Right kidney (tissue), 9 donors: ENCODE measurements at places on chromosomes 1 and 21.
A peak's percentile ranks its signal among the peaks of the same experiment; 100 is the strongest.

DNA sequence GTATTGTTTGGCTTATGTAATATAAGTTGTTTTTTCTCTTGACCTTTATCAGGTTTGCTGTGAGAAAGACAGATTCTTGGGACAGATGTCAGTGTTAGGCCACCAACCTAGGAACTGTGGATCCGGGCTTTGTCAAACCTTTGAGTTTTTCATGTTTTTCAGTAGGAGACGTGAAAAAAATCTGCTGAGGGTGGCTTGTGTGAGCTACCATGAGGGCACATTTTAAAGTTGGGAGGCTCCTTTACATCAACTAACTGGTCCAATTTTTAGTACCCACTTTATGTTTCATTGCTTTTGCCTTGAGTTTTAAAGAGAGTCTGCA, 801 bp downstream of the RPS6KC1 start:
- no peak for DNase-seq

GRCh38 chr1:67803380-67804279, 29.6 kb downstream of the GNG12 start:
- no peak for DNase-seq

DNA sequence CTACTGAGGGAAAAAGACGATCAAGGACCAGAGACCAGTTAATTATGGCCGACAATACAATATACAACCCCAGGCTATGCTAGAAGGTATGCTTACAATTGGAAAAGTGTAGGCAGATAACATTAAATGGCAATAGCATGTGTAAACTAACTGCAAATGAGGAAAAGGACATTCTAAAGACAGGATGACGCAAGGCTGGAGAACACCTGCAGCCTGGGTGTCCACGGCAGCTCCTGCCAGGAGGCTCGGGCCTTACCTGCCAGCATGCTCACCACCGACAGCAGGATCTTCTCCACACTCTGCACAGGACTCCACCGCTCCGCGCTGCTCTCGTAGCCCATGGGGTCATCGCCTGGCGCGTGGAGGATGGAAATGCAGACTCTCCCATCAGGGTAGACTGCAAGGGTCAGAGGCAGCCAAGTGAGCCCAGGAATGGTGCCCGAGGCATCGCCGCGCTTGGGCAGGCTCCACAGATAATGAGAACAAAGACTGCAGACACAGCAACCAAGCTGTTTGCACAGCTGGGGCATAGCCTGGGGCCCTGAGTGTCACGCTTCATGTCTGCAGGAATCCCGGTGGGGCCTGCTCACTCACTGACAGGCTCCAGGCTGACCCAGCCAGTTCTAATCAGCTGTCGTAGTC, 28.2 kb downstream of the UBE2G2 start:
- DNase-seq, result peak; percentile 63

- DNase-seq, result no peak
Measured at GRCh38 chr1:160952129-160952510, 2.5 kb downstream of the ITLN2 start.

DNA sequence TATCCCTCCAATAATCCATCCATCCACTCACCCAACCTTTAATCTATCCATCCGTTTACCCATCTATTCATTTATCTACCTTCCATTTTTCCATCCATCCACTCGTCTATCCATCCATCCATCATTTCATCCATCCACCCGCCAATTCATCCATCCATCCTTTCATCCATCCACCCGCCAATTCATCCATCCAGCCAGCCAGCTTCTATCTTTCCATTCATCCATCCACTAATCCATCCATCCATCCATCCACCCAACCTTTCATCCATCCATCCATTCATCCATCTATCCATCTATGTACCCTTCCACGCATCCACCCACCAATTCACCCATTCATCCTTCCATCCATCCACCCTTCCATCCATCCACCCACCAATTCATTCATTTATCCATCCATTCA, 10.5 kb upstream of the CASZ1 start:
- DNase-seq, result no peak
